Hindlimb muscle (tissue), 1 donor: ENCODE measurements at places on chromosomes 4 and X. TPM values are rescaled to one million over a fixed set of nuclear protein-coding genes. Genes with fewer than 3 reads are reported as not detected.
A peak's percentile ranks its signal among the peaks of the same experiment; 100 is the strongest.

Gene FREM3
- 0.49 TPM for polyA plus RNA-seq

Gene TMEM129
- 27.1 TPM for polyA plus RNA-seq

Gene MID1
- polyA plus RNA-seq, result 16.4 TPM

Gene FTSJ1
- polyA plus RNA-seq, result 26.3 TPM

Gene CDX4
- not detected for polyA plus RNA-seq

Gene SCML2
- 6.0 TPM for polyA plus RNA-seq

Gene TCP11X2
- polyA plus RNA-seq, result not detected

Gene ASMT
- 0.19 TPM for polyA plus RNA-seq

Gene F8A1
- polyA plus RNA-seq, result 9.6 TPM

- DNase-seq, result no peak
These were observed 47.8 kb downstream of the SYNPO2 start for GRCh38 chr4:118936406-118936805.

DNA sequence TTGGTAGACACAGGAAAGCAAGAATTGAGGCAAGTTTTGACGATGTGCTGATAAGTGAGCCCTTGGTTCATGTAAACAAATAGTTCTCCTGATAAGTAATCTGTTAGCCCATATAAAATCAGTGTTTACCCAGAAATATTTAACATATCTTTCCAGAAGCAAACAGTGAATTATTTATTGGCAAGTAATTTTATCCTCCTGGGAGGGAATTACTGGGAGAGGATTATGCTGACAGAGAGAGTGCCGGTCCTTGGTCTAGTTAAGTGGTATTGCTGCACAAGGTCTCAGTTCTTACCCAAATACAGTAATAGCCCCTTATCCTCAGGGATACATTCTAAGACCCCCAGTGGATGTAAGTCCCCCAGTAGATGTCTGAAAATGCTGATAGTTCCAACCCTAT is 315.4 kb downstream of the CCSER1 start:
- no peak for DNase-seq

- DNase-seq, result no peak
These were observed 6.8 kb upstream of the BCOR start for GRCh38 chrX:40104630-40104984.

DNA sequence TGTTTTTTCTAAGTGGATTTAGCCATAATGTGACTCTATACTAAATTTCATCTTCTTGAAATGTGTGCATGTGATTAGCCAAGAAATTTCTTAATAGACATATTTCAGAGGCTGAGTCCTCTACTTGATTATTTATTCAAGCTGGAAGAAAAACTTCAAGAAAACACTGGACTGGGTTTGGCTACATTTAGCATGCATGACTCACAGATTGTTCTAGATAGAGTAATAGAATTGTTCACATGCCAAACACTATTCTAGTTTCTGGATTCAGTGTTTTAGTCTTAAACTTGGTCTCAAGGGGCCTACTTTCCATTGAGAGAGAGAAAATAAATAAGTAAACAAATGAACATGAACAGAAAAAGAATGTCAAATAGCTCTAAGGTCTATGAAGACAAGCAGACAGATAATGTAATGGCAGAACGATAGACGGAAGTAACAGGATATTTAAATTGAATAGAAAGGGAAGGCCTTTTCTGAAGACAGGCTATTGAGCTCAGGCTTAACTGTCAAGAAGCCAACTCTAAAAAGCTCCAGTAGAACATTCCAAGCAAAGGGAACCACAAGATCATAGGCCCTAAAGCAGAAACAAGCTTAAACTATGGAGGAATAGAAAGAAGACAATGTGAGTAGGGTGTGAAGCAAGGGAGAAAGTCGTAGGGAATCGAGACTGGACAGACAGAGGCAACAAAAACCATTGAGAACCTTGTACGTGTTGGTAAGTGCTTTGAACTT is 104.6 kb downstream of the TMEM144 start:
- peak; percentile 34 for DNase-seq

GRCh38 chr4:35538807-35539206 is 705.5 kb downstream of the ARAP2 start:
- DNase-seq, result no peak

- DNase-seq, result peak; percentile 71
These were observed at the start of gene ARMCX2 for GRCh38 chrX:101659601-101660063. Gene ARMCX2 (minus strand): TSS chrX:101659850. CDS start chrX:101657588, 2,262 bp downstream.

DNA sequence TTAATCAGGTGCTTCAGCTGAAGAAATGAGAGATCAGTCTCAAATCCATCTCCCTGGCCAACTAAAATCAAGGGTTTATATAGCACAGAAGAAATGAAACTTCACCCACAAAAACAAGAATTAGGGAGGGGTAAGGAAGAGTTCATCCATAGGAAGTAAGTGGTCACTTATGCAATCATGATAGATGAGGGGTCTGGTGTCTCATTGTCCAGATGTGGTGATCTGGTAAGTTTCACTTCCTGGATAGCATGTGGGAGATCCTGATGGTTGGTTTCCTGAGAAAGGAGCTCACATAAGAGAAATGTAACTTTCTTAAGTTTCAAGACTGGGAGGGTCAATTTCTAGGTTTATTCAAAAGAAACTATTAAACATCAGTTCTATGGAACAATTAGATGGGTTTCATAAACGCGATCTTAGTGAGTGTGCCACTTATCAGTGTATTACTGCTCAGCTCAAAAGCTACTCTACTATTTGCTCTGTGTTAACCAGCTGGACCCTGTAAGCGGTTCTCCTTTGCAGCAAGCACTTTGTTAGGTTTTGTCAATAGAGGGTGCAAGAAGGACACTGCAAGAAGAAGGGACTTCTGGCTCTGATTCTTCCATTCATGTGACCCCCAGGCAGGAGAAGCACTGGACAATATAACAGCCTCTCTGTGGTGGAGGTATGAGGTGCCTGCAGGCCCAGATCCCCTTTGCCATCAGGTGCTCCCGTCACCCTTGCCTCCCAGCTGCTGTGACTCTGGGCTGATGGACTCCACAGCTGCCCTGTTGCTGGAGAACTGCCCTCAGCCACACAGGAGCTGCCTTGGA is 35.4 kb upstream of the HPSE start:
- DNase-seq, result no peak

DNA sequence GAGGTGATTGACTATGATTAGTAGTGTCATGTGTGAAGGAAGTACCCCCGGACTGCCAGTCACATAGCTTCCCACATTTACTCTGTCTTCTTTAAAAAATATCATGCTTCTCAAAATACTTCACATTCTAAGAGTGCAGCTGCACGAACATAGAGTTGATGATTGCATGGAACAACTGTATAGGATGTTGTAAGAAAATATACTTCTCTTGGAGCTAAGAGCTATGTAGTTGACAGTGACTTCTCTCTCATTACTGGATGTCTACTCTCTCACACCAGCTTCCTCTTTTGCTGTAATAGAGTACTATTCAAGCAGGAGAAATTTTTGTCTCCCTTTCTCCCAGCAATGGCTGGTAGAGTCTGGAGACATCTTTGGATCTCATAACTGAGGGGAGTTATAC is 99.4 kb upstream of the PUDP start:
- no peak for DNase-seq

DNA sequence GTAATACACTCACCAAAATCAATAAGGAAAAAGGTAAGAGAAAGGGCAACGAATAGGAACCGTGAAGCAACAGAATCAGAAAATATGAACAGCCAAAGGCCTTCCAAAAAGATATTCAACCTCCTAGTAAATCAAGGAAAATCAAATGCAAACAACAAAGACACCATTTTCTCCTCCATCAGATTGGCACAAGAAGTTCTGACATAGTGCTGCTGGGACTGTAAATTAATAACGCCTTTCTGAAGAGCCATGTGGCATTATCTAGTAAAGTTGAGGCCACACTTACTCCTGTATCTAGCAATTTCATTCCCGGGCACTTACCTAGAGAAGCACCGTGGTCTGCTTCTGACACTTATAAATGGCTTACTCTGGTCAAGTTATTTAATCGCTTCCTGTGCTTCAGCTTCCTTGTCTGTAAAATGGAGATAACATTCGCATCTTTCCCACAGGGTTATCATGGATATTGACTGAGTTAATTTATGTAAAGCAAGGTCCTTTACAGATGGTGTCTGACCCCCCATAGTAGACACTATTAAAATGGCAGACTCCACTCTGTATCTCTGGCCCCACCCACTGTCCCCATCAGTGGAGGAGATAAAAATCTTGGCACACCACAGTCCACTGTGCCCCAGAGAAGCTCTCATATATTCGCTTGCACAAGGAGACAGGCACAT is 20.5 kb upstream of the ENPP6 start:
- DNase-seq, result no peak

DNA sequence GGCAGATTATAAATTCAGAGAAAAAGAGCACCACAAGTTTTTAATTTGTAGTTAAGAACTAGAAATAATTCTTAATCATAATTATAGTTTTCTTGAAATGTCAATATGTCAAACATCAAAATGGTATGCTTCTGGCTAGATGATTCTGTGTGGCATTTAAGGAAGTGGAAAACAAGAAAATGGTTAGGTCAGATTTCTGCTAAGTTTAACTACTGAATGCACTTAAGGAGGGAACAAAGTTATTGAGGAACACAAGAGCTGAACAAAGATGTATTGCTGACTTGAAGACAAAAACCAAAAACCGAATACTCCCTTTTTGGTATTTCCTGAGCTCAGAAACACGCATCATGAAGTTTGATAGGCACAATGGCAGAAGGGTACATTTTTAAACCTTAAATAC is 58.7 kb upstream of the GPR34 start:
- no peak for DNase-seq

- DNase-seq, result no peak
These were observed 97.6 kb downstream of the SH3KBP1 start for GRCh38 chrX:19789782-19790181.

DNA sequence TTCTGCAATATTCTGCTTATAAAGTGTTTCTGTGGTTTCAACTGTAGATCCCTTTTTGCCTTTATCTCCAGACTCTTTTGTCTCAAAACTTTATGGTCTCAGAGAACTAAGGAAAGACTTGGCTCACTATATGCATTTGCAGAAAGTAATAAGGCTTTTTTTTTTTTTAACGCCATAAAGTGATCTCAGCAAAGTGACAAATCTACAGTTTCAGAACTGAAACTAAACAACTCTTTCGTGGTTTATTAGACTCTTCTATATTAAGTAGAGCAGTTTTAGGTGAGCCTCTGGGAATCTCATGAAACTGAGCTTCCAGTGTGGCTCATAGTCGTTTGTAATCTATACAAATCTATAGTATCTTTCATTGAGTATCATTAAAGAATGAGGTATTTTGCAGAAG is 15.3 kb downstream of the ATP7A start:
- no peak for DNase-seq

GRCh38 chrX:1599791-1600405 is 8.5 kb downstream of the AKAP17A start:
- DNase-seq, result no peak

DNA sequence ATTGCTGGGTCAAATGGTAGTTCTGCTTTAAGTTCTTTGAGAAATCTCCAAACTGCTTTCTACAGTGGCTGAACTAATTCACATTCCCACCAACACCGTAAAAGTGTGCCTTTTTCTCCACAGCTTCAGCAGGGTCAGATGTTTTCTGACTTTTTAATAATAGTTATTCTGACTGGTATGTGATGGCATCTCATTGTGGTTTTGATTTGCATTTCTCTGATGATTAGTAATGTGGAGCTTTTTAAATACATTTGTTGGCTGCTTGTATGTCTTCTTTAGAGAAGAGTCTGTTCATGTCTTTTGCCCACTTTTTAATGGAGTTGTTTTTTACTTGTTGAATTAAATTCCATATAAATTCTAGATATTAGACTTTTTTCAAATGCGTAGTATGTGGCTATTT is 257.5 kb upstream of the ANKRD50 start:
- no peak for DNase-seq

DNA sequence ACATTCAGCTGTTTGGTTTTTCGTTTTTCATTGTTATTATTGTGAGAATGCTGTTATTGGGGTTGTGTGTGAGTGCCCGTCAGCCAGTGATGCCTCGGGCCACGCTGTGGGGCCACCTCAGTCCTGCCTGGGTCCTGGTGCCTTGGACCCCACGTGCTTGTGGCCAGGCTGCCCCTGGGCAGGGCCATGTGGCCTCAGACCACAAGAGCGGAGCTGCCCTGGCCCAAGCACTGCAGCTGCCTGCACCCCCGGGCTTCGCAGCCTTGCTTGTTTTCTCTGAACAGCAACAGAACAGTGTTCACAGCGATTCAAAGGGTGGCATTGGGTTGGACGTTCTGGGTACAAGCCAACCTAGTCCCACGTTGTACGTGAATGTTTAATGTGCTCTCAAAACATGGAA is 56.9 kb downstream of the CPLX1 start:
- DNase-seq, result no peak
